Stimulated activated CD8-positive, alpha-beta memory T cell treated with anti-CD3 and anti-CD28 coated beads, Interleukin-2, amount 100 ng/mL, for 1 hour (primary cell): ENCODE measurements at places on chromosomes 7 and 10.

- DNase-seq: no peak
Measured at GRCh38 chr10:132802694-132803320, 16.9 kb upstream of the NKX6-2 start.

DNA sequence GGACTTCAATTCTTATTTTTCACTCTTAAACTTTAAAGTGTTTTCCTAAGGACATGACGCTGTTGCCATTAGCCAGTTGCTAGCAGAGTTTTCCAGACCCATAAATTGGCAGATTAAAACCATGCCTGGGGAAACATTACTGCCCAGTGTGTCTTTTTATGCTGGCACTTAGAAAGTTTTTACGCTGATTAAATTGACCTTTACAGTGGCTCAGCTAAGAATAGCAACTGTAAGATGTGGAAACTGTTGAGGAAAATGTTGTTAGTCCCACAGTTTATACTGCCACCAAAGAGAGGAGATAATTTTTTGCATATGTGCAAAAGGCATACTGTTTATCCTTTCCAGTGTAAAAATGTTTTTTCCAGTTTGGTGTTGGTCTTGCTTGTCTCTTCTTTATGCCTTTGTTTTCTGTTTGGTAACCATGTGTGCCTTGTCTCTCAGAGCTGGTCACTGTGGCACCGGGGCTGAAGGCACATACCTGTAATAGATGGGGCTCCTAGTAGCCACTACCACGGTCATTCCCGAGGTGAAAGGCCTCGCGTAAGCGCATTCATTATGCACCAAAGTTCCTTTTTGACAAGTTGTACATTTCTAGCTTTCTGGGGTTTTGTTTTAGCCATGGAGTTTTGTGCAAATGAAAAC, 45.3 kb downstream of the CYP17A1 start:
- DNase-seq: no peak

DNA sequence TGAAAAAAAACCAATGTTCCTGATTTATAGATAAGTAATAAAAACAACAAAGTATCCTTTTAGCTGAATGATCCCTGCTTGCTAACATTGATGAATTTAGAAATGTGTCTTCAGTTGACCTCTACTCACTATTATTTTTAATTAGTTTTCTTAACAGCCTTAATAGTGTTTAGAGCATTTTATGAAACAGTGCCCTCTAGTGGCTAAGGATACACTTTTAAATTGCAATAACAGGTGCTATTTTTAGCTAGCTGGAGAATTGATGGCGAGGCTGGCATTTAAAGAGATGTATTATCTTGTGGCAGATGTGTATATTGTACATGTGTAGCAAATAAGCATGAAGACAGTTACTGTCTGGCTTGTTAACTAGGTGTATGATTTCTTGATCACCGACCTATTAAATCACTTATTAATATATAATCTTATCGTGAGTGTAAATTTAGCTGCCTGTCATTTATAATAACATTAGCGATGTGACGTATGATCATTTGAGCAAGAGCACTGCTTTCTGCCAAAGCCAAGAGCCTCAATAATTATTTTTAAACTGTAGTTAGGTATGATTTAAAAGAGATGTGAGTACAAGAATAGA, 451.9 kb downstream of the DPP6 start:
- no peak for DNase-seq

DNA sequence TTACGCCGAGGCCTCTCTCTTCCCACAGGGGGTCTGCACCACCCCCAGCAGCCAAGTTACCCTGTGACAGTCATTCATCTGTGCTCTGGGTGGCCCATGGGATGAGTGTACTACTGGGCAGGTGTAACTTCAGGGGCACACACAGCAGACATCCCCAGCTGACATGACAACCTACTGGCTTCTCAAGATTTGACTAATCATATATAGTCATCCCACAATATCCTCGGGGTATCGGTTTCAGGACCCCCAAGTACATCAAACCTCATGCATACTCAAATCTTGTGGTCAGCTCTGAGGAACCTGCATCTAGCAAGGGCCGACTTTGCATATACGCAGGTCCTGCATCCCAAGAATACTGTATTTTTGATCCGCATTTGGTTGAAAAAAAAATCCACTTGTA, 336.9 kb upstream of the C7orf33 start:
- no peak for DNase-seq

GRCh38 chr10:31399171-31399570, 80.2 kb downstream of the ZEB1 start:
- DNase-seq: no peak

DNA sequence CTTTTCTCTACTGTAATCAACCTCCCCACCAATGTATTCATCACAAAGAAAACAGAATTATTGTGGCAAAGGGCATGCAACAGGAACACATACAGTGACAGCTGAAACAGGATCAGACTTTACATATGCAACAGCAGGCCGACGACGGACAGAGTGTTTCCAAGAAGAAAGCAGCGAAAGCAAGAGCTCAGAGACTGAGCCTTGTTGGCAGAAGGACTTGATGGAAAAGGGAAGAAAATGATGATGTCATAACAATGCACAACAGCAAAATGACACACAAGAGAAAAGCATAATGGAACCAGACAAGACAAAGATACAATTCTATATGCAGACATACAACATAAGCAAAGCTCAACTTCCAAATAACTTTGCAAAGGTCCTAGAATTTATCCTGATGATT, 106.5 kb downstream of the ARHGAP12 start:
- no peak for DNase-seq

GRCh38 chr7:30923774-30924413, 12.2 kb downstream of the AQP1 start:
- DNase-seq: no peak

DNA sequence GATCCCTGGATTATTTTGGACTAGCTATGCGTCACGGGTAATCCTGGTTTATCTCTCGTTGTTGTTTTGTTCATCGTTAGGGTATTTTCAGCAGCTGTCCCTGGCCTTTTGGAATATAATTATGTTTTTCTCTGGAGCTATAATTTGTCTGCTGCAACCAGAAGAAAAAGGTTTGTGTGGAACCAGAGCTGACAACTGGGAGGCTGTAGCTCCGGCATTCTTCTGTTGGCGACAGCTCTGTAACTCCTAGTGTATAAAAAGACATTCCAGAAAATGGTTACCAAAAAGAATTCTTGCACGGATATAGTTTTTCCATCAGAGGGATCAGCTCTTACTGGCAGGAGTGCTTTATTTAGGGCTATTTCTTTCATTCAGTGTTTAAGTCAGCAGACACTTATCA, 130.9 kb upstream of the PRR15 start:
- DNase-seq: no peak

- DNase-seq: no peak
Measured at GRCh38 chr10:50604049-50604640, 19.6 kb downstream of the SGMS1 start.

DNA sequence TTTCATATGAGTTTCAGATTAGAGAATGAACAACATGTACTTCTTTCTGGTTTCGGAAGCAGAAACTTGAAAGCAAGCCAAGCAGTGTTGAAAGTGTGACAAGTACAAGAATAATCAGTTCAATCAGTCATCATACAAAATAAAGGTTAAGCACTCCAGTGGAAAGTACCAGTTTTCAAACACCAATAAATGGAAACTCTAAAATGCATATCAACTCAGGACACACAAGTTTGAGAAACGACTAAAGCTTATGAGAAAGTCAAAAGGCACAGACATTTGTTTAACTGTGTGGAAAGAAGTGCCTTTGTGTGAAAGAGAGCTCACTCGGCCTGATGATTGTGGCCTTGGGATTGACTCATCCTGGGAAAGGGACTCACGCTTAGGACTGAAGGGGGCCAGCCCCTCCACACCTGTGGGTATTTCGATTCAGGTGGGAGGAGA, 60.6 kb upstream of the AKR1C1 start:
- no peak for DNase-seq

GRCh38 chr7:79998363-79998762, 136.3 kb upstream of the GNAI1 start:
- DNase-seq: no peak

DNA sequence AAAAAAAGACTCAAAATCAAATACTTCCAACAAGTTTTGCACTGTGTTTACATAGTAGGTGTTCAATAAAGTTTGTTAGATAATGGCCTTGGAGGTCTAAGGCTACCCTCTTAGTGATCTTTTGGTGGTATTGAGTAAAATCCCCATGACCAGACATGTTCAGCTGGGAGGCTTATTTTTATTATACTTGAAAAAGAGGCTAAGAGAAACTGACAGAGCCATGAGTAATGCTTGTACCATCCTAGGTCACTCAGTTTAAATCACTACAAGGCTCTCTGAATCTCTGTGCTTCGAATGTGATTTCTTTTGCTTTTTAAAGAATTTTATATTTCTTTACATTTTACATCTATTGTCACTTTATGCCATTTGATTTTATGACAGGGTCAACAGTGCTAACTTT, 90.5 kb downstream of the TWIST1 start:
- no peak for DNase-seq

DNA sequence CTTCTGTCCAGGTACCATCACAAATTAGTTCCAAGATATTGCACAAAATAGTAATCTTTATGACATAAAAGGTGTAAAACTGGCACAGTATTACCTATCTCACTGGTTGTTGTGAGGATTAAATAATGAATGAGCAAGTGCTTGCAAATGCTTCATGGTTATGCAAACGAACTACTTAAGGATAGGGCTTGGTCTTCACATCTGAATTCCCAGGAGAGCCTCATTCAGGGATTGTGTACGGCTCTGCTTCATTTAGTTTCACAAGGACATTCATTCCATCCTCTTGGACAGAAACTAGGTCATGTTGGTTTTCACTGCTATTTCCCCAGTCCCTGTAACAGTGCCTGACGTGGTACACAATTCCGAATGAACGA, 12.1 kb downstream of the ABCA13 start:
- no peak for DNase-seq

- DNase-seq: no peak
Measured at GRCh38 chr10:129942391-129942790, 21.7 kb downstream of the EBF3 start.

GRCh38 chr10:70381471-70382421, 679 bp downstream of the LRRC20 start:
- DNase-seq: no peak

DNA sequence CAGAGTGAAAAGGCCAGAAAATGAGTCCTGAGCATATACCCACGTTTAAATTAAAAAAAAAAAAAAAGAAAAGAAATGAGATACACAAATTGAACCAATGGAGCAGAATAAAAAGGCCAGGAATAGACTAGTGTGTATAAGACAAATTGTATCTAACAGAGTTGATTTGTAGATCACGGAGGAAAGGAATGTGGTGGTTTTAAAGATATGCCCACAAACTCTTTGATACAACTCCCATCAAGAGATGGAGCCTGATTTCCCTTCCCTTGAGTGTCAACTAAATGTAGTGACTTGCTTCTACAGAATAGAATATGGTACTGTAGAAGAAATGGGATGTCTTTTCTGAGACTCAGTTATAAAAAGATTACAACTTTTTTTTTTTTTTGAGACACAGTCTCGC, 10.4 kb downstream of the SYPL1 start:
- no peak for DNase-seq

DNA sequence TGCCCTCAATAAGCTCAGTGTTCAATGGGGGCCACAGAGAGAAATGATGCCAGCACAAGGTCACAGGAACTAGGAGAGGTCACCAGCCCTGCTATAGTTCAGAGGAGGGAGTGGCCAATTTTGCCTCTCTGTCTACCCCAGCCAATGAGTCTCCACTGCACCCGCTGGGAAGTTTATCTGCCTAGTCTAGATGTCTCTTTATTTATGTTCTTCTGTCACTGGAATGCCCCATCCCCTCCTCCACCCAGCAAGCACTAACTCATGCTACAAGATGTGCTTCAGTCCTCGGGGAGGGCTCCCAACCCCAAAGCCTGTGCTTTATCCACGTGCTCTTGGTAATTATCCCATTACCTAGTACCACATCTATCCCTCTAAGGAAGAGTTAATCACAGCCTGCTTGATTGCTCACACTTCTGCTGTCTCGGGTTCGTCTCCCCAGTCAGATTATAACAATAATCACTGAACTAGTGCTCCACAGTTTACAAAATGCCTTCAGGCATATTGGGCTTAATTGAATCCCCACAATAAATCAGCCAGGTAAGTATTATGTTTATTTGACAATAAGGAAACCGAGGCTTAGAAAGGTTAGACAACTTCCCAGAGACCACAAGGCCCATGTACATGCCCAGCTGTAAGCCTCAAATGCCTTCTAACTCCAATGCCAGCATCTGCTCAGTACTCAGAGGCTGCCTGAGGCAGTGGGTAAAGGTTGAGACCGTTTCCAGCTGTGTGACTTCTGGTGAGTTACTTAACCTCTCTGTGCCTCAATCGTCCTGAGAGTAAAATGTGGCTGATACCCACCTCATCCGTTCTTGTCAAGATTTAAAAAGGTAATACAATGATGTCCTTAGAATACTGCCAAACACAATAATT, 3.9 kb downstream of the HIP1 start:
- DNase-seq: no peak

DNA sequence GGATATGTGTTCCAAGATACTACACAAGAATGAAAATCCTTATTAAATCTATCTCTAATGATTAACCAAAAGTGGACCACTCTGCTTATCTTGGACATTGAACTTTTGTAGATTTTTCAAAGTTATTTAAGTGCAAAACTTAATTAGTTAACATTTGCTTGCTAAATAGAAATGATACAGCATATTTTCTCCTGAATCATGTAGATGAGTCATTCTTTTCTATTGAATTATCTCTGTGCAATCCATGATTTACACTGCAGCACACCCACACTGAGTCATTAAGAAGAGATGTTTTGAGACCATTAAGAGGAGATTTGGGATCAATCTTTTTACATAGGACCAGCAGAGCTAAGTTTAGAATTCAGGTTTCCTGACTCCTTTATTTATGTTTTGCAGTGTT, 6.6 kb upstream of the ABCC2 start:
- DNase-seq: no peak

DNA sequence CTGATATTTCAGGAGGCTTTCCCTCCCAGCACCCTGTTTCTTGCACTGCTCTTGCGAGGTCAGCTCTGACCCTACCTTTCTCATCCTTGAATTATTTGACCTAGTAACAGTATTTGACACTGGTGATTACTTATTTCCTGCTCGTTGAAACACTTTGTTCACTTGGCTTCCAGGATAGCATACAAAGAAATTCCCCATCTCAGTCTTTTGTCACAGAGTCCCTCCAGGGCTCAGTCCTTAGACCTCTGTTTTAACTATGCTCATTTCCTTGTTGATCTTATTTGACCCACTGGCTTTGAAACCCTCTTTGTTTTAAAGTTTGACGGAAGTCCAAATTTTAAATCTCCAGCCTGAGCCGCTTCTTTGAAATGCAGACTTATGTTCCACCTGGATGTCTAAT, 29.9 kb downstream of the BMPR1A start:
- no peak for DNase-seq

GRCh38 chr10:122499491-122499941, 38.2 kb downstream of the HTRA1 start:
- DNase-seq: no peak

- DNase-seq: no peak
Measured at GRCh38 chr10:77421591-77421990, 216.0 kb downstream of the KCNMA1 start.

DNA sequence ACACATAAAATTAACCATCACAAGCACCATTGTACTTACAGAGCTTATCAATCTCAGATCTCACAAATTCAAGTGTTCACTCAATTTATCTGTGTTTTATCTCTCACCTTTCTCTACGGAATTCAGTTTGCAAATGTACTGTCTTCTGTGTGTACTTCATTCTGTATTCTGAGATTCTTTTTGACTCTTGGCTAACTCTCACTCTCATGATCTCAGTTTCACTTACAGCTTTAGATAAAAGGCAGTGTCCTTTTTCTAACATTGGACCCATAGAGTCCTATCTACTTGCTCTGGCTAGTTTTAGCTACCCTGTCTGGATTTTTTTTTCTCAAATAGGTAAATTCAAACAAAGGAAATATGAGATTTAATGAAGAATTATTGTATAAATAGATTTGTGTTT, 176.0 kb downstream of the CCDC7 start:
- DNase-seq: no peak
